ENCODE measurements at places on chromosomes 4 and X.
A peak's percentile ranks its signal among the peaks of the same experiment; 100 is the strongest.

DNA sequence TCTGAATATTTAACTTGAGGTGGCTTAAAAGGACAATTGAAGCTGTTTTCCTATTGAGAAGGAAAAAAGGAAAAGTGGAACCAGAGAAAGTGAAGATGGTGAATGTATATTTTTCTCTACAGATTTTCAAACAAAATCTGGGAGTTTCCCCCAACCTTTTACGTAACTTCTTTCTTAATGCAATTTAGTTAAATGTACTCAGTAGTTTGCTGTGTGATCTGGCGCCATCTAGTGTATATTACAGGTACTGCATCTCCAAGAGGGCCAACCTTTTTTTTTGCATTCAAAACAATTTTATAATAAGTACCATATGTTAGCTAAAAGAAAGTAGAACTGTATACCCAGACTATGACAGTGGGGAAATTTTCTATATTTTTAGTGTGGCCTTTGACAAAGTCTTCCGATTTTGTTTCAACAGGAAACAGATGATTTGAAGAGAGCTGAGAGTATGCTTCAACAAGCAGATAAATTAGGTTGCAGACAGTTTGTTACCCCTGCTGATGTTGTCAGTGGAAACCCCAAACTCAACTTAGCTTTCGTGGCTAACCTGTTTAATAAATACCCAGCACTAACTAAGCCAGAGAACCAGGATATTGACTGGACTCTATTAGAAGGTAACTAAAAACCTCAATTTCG, 82.0 kb downstream of the PLS3 start:
- DNase-seq: peak; percentile 48

DNA sequence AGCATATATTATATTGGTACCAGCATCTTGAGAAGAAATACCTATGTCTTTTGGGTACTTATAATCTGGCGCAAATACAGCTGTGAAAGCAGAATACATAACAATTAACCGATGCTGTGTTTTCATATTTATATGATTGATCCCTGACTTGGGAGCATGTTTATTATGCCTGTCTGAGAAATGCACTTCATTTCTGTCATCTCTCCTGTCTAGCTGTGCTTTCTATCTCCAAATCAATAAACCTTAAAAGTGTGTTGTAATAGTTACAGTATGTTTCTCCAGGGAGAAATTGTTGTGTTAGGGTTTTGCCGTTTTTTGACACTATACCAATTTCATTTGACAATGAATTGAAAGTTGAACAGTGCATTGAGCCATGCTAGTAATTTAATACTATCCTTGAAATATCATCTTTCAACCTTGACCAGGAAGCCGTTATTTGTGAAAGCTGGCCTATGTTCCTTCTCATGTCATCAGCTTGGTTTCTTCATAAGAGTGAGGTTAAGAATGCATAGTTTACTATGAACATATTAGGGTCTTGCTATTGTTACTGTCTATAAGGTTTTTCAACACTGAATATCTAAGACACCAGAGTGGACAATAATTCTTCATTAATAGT, 206.2 kb upstream of the PCDH18 start:
- DNase-seq: no peak

- DNase-seq: no peak
These were observed 215.9 kb upstream of the AADAT start for GRCh38 chr4:170305627-170306026.

DNA sequence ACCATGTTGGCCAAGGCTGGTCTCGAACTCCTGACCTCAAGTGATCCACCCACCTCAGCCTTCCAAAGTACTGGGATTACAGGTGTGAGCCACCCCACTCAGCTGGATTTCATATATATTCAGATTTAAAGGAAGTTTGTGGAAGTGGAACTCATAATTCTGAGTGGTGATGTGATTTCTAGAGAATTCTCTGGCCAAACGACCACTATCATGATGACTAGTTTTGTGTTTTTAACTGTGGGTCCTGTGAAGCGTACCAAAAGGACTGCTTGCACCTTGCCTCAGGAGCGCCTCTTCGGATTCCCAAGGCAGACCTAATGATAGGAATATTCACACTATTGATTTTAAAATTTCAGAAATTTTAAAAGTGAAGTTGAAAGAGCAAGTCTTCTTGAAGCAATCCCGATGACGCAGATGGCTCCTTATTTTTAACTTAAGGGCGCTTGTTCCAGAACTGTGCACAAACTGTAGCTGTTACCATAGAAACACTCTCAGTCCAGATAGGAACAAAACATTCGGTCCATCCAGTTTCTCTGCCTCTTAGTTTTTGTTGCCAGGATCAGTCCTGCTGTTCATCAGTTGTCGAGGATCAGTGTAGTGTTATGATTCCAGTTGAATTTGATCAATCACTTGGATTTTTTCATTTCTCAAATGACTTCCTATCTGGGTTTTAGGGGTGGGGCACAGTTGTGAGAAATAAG, 51.7 kb upstream of the CLCN4 start:
- no peak for DNase-seq

- DNase-seq: no peak
These were observed 303.5 kb upstream of the HS3ST1 start for GRCh38 chr4:11732155-11732554.

GRCh38 chr4:10670321-10670720, 14.2 kb downstream of the CLNK start:
- no peak for DNase-seq

GRCh38 chrX:24464498-24464835, 619 bp upstream of the PDK3 start:
- no peak for DNase-seq

GRCh38 chr4:47531241-47531953, 46.3 kb downstream of the ATP10D start:
- no peak for DNase-seq

DNA sequence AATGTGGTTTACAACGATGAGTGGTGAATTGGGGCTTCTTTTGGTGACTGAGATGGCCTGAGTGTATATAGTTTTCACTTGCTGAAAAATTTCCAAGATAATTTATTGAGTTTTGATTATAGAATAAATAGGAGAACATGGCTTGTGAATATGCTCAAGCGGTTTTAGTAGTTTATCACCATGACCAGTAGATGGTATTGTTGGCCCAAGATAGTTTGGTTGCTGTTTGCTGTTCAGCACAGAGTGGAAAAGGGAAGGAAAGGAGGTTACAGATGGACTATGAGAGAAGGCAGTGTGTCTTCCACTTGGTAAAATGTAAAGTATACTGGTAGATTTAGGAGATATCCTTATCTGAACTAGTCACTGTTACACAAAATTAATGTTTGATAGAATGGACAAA, 55.8 kb upstream of the POU4F2 start:
- DNase-seq: no peak

DNA sequence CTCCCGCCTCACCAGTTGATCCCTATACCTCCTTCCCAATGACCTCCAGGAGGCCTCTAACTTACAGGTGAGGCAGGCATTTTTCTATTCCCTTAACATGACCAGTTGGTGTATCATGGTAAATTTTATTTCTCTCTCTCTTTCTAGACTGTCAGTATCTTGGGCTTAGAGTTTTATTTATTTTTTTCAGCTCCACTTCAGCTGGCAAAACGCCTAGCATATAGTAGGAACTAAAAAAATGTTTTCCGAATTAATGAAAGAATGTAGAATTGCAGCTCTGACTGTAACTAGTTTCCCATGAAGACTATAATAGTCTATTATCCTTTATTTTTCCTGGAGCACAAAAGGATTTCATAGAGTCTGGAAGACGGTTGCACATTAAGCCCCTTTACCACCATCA, 84.8 kb downstream of the PDE5A start:
- no peak for DNase-seq

- DNase-seq: no peak
These were observed 92.2 kb downstream of the NHSL2 start for GRCh38 chrX:72002875-72003274.

- no peak for DNase-seq
These were observed 609.3 kb downstream of the FSTL5 start for GRCh38 chr4:161554372-161554990.

DNA sequence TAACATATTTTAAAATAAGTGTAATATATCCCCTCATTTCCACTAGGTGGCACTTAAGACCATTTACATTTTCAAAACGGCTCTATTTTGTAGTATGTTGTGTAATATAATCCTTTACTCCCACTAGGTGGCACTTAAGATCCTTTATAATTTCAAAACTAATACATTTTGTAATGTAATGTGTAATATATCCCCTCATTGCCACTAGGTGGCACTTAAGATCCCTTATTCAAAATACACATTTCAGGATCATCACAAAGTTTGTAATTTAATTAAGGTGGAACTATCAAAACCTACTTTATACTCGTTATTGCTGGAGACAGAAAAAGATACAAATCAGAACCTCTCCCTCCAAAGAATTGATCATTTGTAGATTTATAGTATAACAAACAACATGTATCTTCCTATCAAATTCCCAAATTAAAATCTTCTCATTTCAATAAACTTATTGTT, 132.5 kb downstream of the ARHGAP6 start:
- peak; percentile 77 for DNase-seq

GRCh38 chr4:47566566-47566965, 81.5 kb downstream of the ATP10D start:
- DNase-seq: no peak

GRCh38 chrX:55488006-55488592, 1.5 kb downstream of the USP51 start:
- no peak for DNase-seq

DNA sequence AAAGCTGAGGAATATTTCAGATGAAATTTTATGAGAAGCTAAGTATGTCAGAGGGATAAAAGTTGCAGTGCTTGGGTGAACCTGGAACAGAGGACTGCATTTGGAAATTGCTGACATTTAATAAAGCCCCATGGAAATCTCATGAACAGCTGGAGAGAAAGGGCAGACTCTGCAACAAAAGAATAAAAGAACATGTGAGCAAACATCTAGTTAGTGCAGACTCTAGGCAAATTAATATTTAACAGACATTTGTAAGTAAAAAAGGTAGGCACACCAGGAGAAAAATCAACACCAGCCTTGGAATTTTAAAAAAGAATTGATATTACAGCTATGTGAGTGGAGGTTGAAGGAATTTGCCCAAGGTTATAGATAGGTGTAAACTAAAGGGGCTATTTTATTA, 114.6 kb upstream of the PUDP start:
- no peak for DNase-seq

- DNase-seq: no peak
These were observed 77.5 kb upstream of the ENPP6 start for GRCh38 chr4:184295206-184295605.

DNA sequence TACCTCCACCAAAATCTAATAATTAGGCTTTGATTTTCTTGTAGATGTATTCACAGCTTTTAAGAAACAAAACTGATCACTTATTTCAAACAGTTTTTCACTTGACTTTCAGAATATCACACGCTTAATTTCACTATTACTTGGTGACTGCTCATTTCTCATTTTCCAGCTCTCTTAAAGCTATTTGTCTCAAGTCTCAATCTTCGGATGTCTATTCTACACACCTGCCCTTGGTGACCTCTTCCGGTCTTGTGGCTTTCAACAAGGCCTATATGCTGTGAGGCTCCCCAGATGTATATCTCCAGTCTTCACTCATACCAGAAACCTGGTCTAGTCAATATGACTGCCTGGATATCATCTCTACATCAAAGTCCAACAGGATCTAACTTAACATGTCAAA, 34.9 kb upstream of the ANXA10 start:
- no peak for DNase-seq

GRCh38 chr4:304969-305680, at the start of gene ZNF732:
Gene ZNF732, minus strand, starts transcription at chr4:305474. Its CDS starts 164 bp downstream, at chr4:305310.
- DNase-seq: no peak

- DNase-seq: no peak
These were observed 123.0 kb upstream of the AP1S2 start for GRCh38 chrX:15977644-15978043.

- no peak for DNase-seq
These were observed 5.2 kb downstream of the UGDH start for GRCh38 chr4:39522068-39522467.

GRCh38 chr4:158991534-158992155, 111.2 kb upstream of the RAPGEF2 start:
- no peak for DNase-seq

- DNase-seq: no peak
These were observed 74.7 kb upstream of the INTU start for GRCh38 chr4:127558088-127558487.

DNA sequence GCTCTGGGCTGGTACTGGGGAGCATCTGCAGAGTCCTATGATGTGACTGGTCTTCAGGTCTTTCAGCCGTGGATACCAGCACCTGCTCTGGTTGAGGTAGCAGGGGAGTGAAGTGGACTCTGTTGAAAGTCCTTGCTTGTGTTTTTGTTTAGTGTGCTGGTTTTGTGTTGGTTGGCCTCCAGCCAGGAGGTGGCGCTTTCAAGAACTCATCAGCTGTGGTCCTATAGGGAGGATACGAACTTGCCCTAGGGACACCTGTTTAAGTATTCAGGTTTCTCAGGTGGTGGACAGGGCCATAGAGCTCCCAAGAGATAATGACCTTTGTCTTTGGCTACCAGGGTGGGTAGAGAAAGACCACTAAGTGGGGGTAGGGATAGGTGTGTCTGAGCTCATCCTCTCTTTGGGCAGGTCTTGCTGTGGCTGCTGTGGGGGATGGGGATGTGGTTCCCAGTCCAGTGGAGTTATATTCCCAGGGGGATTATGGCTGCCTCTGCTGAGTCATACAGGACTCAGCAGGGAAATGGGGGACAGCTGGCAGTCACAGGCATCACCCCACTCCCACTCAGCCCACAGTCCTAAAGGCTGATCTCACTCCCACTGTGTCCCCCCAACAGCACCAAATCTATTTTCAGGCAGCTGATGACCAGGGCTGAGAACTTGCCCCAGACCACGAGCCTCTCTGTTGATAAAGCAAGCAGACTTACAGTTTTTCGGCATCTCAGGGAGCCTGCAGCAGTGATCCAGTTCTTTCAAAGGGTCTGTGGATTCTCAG, 24.1 kb downstream of the MSMO1 start:
- no peak for DNase-seq

GRCh38 chr4:14566518-14566917, 435.8 kb upstream of the CPEB2 start:
- DNase-seq: no peak

DNA sequence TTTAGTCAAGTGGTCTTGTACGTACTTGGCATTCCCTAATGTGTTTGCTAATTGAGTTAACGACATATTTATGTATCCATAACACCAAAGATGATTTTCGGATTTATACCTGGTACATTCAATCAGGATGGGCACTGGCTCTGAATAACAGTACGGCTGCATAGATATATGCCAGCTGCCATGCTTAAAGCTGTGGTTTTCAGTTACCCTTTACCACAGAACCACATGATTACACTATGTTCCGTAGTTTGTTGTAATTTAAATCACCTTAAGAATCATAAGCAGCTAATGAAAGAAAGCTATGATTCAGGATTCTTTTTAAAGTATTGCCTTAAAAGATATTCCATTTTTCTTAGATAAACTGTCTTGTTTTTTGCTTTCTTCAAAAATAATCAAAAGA, 53.6 kb downstream of the FIP1L1 start:
- DNase-seq: no peak

DNA sequence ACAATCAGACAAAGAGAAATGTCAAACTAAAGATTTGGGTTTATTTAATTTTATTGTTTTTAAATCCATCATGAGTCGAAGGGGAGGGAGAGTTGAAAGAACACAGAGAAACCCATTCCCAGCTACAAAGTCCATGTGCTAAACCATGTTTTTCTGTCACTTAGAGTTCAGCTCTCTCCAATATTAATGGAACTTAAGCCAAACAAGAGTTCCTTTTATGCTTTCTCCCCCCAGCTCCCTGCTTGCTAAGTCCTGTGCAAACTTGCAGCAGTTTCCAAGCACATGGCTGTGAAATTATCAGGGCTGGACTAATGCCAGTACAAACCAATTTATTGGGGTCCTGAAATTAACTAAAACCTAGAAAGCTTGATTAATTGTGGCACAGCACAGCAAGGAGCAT, 9.7 kb upstream of the CHRDL1 start:
- DNase-seq: no peak

- DNase-seq: peak; percentile 71
These were observed 10.0 kb upstream of the PLK4 start for GRCh38 chr4:127870688-127871087.
